Stimulated activated CD4-positive, alpha-beta T cell treated with anti-CD3 and anti-CD28 coated beads, Interleukin-2, amount 100 ng/mL, for 48 hours (primary cell): ENCODE measurements at places on chromosomes 12 and 14.

DNA sequence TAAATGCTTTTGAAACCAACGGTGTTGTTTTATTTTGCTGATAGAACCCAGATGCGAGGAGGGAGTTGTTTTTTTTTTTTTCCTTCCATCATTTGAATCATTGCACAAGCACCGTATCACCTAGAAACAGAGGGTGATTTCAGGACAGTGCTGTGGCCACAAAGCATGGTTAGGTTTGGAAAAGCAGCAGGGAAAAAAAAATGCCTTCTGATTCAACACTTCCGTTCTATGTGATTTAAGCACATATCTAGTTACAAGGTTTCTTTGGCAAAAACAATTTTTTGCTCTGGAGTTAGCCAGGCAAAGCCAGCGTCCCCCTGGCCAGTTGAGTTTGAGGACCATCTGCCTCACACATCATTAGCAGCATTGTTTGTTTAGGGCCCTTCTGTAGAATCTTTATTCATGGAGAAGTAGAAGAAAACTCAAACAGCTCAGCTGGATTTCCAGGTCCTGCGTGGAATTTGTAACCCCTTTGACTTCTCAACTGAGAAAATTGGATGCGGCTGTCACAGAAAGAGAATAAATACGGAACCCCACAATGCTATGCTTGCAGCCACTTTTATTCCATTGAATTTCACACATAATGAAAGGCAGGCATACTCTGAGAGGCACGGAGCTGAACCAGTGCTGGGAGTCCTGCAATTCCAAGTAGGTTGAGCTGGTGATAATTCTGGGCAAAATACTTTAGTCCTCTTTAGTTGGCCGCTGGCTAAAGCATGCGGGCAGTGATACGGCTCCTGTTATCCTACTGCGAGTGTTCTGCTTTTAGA, 17.0 kb upstream of the WNT5B start:
- DNase-seq = no peak

GRCh38 chr12:533718-534117, 74.0 kb downstream of the B4GALNT3 start:
- no peak for DNase-seq

- DNase-seq = no peak
Observed at GRCh38 chr14:36748610-36749213, 87.1 kb downstream of the PAX9 start.

GRCh38 chr14:28987516-28987915, 220.9 kb downstream of the FOXG1 start:
- DNase-seq = no peak

DNA sequence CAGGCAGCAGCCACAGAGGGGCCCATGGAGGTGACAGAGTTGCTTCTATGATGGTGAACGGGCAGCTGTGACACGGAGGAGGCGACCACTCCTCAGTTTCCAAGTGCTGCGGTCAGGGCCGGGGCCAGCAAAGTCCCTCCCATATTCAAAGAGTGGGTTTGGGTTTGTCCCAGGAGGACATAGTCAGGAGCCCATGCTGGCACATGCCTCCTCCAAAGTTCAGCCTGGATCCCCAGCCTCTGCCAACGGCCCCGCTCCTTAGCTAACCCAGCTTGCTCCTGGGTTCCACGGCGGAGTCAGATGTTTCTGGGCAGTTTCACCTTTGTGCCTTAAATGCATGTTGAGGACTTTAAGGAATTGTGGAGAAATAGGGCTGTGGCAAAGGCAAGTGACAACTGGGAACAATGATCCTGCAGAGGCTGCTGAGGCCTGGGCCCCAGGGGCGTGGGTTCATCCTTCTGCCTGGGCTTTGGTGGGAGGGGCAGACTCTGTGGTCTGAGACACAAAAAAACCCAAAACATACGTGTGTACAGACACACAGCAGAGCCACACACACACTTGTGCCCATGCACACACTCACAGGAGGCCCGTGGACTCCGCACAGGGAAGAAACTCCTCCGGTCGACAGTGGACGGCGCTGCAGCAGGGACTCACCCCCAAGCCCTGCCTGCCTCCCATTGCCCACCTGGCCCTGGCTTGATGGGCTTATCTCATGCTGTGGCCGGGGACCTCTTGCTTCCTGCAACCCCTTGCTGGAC, 399.4 kb downstream of the TMEM121 start:
- no peak for DNase-seq

- no peak for DNase-seq
Observed at GRCh38 chr14:83558946-83559345, 1971.0 kb upstream of the FLRT2 start.

GRCh38 chr12:94260717-94261116, 112.3 kb downstream of the PLXNC1 start:
- DNase-seq = no peak

DNA sequence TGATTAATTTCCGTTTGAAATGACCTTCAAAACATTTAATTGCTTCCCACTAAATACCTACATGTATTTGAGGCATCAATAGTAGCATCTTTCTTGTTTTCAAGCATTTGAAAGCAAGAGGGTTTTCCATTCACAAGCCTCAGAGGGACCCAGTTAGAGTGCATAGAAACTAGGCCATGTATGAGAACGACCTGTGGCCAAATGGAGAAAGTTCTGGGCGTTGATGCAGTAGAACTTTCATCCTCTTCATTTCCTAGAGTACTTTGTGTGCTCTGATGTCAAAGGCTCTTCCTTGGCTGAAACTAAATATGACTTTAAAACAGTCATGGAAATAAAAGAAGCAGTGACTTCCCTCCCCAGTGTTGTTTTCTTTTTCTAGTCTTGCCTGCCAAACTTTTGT, 944 bp upstream of the DHRS7 start:
- no peak for DNase-seq
